Stomach (tissue), 19 donors: ENCODE measurements at places on chromosomes 6 and 20. TPM values are rescaled to one million over a fixed set of nuclear protein-coding genes. Genes with fewer than 3 reads are reported as not detected.

The XKR7 gene
- under 0.01 TPM for total RNA-seq

- no peaks in the 10 kb centered on the region for H3K4me1 ChIP-seq
- H3K27me3 ChIP-seq = no peaks in the 10 kb centered on the region
- no peaks in the 10 kb centered on the region for H3K36me3 ChIP-seq
- DNase-seq = no peak
- H3K4me3 ChIP-seq = no peak overlapping the region
These were observed 118.6 kb downstream of the PLCB1 start for GRCh38 chr20:8250539-8251200.

- no peak overlapping the region for H3K4me3 ChIP-seq
- H3K36me3 ChIP-seq = no peaks in the 10 kb centered on the region
- peaks cover 2% of the 10 kb centered on the region for H3K27me3 ChIP-seq
These were observed 8.2 kb upstream of the RAE1 start for GRCh38 chr20:57342829-57343228.

DNA sequence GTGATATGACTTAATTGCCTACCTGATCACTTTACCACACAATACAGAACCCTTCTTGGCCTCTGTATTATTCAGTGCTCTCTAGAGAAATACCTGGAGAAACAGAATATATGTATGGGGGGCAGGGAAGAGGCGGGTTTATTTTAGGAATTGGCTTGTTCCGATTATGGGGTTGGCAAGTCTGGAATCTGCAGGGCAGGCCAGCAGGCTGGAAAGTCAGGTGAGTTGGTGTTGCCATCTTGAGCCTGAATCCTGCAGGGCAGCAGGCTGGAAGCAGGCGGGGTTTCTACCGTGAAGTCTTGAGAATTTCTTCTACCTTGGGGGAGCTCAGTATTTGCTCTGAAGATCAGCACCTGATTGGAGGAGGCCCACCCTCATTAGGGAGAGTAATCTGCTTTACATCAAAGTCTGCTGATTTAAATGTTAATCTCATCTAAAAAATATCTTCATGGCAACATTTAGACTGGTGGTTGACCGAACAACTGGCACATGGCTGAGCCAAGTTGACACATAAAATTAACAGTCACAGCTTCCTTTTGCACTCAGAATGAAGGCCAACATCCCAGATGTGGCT, 193.9 kb downstream of the ZDHHC14 start:
- H3K27ac ChIP-seq = no peak overlapping the region
- H3K4me1 ChIP-seq = no peaks in the 10 kb centered on the region
- no peaks in the 10 kb centered on the region for H3K36me3 ChIP-seq
- H3K27me3 ChIP-seq = no peaks in the 10 kb centered on the region
- DNase-seq = no peak

DNA sequence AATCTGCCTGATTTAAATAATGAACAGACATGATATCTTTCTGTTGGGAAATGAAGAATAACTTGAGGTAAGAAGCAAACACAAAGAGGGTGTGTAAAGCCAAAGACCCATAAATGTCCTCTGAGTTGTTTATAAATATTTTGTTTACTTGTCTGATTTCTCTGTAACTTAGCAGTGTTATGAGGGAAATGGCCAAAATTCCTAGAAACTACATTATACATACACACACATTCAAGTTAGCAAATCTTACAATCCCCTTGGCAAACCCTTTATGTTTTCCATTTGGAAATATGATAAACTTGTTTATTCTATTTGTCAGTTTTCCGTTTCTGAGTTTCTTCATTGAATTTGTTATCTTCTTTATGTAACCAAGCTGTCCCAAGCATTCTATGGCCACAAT, 81.4 kb upstream of the TCF21 start:
- H3K27me3 ChIP-seq = no peaks in the 10 kb centered on the region
- H3K36me3 ChIP-seq = no peaks in the 10 kb centered on the region
- no peaks in the 10 kb centered on the region for H3K4me1 ChIP-seq
- H3K27ac ChIP-seq = no peak overlapping the region
- H3K4me3 ChIP-seq = no peak overlapping the region
- no peak for DNase-seq

DNA sequence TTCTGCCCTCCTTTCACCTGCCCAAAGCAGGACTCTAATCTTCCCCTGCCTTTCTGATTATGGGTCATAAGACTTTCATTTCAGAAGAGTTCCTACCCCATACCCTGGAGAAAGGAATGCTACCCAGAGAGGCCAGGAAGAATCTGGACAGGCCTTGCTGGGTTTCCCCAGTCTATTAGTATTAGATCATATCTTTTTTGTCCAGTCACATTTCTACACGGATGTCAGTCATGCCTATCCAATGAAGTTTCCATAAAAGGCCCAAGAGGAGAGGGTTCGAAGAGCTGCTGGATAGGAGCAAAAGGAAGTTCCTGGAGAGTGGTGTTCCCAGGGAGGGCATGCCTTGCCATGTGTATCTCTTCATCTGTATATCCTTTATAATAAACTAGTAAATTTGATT, 3.2 kb downstream of the POLH start:
- H3K36me3 ChIP-seq = peaks cover 21% of the 10 kb centered on the region
- H3K27me3 ChIP-seq = no peaks in the 10 kb centered on the region

DNA sequence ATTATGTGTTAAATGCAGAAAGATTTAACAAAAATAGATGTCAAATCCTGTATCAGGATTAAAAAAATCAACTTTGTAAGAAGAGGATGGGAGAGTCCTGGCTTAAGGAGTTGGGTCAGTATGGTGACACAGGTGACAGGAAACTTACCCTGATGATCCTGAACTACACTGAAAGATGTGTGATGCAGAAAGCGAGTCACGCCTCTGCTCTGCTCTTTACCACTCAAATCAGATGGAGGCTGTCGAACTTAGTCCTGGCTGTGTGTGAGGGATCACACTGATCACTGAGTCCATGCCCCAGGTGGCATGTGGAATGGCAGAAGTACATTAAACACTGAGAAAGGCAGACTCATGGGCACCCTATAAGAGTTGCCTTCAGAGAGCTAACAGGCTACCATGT, 92.9 kb downstream of the GJA10 start:
- no peaks in the 10 kb centered on the region for H3K4me1 ChIP-seq
- no peak overlapping the region for H3K27ac ChIP-seq
- DNase-seq = no peak
- H3K27me3 ChIP-seq = no peaks in the 10 kb centered on the region
- H3K36me3 ChIP-seq = no peaks in the 10 kb centered on the region

DNA sequence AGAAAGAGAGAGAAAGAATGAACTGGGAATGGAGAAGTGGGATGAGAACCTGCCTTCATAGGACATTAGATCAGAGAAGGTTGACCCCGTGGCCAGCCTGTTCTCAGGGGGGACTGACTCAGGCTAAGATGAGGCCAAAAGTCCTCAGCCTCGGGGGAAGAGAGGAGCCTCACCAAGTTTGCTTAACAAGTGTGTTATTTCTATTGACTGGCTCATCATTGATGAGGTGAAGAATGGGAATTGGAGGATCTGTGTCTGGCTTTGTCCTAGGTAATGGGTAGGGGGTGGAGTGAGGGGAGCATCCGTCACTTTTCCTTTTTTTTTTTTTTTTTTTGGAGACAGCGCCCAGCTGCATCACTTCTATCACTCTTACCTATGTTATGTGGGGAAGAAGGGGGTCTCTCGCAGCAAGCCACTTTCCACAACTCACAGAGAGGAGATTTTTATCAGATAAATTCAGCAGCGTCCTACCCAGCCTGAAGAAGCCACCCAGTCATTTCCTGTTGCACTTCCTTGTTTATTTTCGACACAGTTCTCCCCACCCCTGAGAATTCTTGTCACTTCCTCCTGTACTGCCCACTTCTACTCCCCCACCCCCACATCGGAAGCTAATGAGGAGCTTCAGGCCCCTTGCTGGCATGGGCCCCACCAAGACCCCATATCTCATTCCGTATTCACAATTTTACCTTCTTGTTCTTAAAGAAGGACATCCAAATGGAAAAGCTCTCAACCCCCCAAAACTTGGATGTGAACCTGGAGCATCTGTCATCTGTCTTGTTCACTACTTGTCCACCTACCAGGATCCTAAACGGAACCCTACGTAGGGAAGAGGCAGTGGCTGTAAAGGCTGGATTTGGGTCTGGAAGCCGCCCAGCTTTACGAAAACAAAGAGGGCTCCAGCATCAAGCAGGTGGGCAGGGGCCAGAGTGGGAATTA, 2.8 kb upstream of the RNASET2 start:
- DNase-seq = no peak
- H3K4me3 ChIP-seq = no peak overlapping the region
- H3K4me1 ChIP-seq = peaks cover 37% of the 10 kb centered on the region
- peak overlapping the region; percentile 97 for H3K27ac ChIP-seq
- no peaks in the 10 kb centered on the region for H3K36me3 ChIP-seq

- DNase-seq = peak; percentile 58
- H3K27me3 ChIP-seq = no peaks in the 10 kb centered on the region
- H3K36me3 ChIP-seq = no peaks in the 10 kb centered on the region
These were observed 20.8 kb upstream of the EMILIN3 start for GRCh38 chr20:41387444-41387851.

DNA sequence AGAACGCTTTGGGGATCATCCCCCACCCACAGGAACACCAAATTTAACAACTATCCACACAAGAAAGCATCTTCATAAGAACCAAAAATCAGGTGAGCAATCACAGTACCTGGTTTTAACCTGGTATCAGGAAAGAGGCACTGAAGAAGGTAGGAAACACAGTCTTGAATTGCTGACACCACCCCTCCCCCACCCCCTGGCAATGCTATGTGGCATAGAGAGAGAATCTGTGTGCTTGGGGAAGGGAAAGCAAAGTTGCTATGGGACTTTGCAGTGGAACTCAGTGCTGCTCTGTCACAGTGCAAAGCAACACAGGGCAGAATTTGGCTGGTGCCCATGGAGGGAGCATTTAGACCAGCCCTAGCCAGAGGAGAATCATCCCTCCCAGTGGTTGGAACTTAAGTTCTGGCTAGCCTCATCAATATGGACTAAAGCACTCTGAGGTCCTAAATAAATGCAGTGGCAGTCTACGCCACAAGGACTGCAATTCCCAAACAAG, 565.5 kb downstream of the EPM2A start:
- H3K27ac ChIP-seq = no peak overlapping the region
- H3K4me1 ChIP-seq = no peaks in the 10 kb centered on the region

DNA sequence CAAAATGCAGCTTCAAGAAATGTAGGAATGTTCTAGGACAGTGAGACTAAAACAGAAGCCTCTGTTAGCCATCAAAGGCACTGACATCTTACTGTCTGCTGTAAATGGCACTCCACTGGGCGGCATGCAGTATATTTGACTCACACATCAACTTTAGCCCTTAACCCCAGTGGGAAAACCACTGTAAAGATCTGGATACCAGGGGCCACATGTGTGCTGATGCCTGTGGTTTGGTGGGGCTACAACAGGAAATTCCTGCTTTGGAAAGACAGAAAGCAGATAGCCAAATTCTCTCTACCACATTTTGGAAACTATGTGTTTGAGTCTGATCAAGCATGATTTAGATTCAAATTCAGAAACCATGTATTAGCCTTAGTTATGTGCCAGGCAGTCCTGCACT, 4.3 kb downstream of the PFDN4 start:
- no peak for DNase-seq
- no peak overlapping the region for H3K4me3 ChIP-seq
- no peak overlapping the region for H3K27ac ChIP-seq
- peaks cover 27% of the 10 kb centered on the region for H3K36me3 ChIP-seq

DNA sequence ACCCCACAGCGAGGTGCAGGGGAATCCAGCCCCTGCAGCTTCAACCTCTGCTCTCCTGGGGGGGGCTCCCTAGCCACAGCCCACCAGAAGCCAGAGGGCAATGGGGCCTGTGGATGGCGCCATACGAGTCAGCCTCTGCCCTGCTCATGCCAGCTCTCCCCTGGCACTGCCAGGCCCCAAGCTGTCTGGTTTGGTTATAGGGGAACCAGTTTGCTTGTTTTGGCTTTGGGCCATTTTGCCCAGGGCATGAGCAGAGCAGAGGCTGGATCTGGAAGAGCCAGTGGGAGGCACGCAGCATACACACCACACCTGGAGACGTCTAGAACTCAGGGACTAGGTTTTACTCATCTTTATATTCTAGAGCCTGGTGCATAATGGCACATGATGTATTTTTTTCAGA, 66.7 kb upstream of the SLC22A16 start:
- peaks cover 25% of the 10 kb centered on the region for H3K4me1 ChIP-seq
- no peaks in the 10 kb centered on the region for H3K36me3 ChIP-seq
- H3K27ac ChIP-seq = no peak overlapping the region
- H3K4me3 ChIP-seq = no peak overlapping the region
- no peak for DNase-seq
- H3K27me3 ChIP-seq = no peaks in the 10 kb centered on the region
